ENCODE measurements at places on chromosomes 16 and 17.

- no peak for DNase-seq
Measured at GRCh38 chr17:55582897-55583296, 71.6 kb upstream of the SMIM36 start.

DNA sequence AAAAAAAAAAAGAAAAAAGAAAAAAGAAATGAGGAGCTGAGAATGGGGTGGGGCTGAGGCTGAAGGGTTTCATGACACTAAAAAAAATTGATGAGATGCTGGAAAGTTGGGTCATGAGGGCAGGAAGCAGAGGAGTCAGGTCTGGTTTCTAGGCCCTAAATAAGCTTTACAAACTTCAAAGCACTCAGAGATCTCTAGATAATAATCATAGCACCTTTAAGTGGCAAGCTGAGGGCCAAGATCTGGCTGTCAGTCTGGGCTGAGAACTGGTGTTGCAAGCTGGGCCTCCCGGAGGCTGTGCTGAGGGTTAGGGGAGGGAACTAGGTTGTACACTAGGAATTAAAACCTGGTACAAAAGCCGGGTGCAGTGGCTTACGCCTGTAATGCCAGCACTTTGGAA lies 6.4 kb downstream of the ZNF764 start:
- DNase-seq, result no peak

DNA sequence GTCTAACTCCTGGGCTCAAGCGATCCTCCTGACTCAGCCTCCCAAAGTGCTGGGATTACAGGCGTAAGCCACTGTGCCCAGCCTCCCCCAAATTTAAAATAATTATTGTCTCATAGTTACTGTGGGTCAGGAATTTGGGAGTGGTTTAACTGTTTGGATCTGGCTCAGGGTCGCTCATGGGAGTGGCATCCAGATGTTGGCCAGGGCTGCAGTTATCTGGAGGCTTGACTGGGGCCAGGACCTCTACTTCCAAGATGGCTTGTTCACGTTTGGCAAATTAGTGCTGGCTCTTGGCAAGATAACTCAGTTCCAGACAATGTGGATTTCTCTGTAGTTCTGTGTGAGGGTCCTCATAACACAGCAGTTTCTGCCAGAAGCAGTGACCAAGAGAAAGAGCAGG lies 8.0 kb downstream of the TEN1 start:
- DNase-seq, result no peak

DNA sequence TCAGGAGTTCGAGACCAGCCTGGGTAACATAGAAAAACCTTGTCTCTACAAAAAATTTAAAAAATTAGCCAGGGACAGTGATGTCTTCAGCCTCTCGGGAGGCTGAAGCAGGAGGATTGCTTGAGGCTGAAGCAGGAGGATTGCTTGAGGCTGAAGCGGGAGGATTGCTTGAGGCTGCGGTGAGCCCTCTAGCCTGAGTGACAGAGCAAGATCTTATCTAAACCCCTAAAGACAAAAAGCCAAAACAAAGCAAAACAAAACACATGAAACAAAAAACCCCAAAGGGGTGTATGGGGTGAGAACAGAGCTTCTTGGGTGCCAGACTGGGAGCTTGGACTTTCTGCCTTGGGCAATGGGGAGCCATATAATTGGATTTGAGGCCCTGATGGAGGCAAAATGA lies 2.6 kb downstream of the SPNS3 start:
- DNase-seq, result no peak

DNA sequence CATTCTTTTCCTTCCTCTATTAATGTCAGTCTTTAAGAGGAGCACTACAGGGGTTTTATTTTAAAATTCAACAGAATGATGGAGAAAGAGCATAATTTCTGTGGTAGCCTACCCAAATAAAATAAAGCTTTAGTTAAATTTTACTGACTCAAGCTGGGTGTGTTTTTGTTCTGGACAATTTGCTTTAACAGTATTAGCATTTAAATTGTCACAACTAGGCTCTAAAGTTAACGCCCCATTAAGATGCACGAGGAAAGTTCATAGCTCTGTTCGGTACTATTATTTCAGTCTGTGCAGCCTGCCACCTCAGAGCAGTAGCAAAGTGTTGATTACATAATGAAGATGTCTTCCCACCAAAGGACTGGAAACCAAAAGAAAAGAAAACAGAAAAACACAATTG lies 52.0 kb downstream of the CDK12 start:
- no peak for DNase-seq

DNA sequence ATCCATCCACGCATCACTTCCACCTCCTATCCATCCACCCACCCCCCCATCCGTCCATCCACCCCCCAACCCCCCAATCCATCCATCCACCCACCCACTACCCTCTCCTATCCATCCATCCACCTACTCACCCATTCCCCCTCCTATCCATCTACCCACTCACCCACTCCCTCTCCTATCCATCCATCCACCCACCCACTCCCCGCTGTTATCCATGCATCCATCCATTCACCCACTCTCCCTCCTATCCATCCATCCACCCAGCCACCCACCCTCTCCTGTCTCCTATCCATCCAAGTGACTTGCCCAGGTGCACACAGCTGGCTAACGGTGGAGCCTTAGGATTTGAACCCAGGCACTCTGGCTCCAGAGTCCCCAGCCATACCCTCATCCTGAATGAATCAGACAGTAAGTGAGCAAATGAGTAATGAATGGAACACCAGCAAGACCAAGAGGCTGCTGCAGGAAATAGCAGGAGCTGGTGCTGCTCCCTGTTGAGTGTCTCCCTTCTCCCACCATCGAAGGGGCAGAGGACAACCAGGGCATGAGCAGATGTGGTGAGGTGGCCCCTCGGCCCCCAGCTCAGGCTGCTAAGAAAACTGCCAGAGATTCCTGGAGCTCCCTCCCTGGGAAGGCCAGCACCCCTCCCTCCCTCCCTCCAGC lies 62.5 kb downstream of the LITAF start:
- no peak for DNase-seq

DNA sequence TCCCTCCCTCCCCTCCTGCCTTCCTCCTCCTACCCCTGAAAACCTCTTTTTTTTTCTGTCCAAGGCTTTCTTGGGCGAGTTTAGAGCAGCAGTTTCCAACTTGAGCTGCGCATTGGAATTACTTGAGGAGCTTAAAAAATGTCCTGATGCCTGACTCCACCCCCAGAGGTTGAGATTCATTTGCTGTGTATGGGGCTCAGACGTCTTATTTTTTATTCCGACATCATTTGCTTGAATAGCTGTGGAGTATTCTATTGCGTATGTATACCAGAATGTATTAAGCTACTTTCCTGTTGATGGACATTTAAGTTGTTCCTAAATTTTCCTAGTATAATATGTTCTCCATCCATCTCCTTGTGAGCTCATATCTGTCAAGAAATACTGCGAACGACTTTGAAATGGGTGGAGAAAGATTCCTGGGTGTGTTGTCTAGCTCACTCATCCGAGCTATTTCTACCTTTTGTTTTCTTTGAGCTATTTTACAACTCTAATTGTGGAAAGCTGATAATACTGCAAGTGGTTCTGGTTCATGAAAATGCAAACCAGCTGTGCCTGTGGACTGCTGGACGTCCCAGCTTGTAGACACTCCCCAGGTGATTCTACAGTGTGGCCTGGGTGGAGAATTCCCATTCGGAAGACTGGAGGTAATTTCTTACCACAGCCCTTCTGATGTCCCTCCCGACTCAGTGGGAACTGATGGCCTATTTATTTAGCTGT lies 40.5 kb downstream of the CMIP start:
- DNase-seq, result no peak

GRCh38 chr16:47731252-47731651 lies 270.1 kb downstream of the PHKB start:
- no peak for DNase-seq

DNA sequence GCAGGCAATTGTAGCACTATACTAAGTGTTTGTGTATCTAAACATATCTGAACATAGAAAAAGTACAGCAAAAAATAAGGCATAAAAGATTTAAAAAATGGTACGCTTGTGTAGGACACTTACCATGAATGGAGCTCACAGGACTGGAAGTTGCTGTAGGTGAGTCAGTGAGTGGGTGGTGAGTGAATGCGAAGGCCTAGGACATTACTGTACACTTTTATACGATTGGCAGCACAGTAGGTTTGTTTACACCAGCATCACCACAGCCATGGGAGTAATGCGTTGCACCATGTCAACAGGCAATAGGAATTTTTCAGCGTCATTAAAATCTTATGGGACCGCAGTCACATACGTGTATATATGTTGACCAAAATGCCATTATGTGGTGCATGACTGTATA lies 45.6 kb downstream of the DNAH9 start:
- DNase-seq, result no peak

DNA sequence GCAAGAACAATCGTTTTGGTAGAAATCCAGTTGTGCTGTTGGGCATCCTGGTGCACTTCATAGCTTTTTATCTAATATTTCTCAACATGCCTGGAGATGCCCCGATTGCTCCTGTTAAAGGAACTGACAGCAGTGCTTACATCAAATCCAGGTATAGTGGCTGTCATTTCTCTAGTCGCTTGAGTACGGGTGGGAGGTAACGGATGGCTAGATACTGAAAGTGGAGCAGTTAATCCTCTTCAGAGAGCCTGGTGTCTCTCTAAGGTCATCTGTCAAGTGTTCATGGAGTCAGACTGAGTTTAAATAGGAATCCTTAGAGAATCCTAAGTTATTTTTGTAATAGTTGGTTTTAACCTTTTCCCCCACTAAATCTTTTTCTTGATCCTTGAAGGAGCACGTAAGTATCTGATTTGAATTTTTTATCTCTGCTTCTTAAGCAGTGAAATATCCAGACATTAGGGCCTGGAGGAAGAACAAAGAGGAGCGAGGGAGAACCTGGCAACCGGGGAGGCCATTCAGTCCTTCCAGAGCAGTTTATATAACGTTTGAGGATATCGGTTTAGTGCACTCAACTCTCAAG lies 37.2 kb downstream of the MFSD11 start:
- DNase-seq, result no peak

DNA sequence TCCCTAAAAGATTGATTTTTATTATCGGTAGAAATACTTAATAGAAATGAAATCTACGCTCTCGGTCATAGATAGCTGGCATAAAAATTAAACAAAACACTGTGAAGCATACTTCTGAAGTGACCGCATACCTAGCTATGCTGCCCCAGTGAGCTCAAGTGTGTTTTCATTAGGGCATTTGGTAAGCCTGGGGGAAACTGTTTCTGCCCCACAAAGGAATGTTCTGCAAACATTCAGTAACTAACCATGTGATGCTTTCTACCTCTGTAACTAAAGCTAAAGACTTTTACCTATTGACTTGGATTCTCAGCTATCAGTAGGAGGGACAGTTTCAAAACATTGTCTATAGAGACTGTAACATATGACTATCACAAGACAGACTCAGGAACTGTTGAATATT lies 93.5 kb upstream of the HSBP1 start:
- no peak for DNase-seq

GRCh38 chr17:1462164-1463112 lies 6.4 kb upstream of the CRK start:
- DNase-seq, result no peak

DNA sequence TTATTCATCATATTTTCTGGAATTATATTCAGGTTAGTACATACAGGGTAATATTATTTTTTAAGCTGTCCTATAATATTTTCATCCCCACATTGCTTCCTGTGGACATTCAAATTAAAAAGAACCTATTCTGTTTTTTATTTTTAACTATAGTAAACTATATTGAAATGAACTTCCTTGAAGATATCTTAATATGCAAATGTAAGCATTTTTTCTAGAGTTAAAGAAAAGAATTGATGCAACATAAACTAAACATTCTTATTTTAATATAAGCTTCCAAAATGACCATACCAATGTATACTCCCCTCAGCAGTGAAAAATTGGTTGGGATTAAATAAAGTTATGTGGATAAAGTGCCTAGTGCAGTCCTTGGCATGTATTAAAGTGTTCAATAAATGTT lies 416.6 kb downstream of the KIF2B start:
- no peak for DNase-seq

DNA sequence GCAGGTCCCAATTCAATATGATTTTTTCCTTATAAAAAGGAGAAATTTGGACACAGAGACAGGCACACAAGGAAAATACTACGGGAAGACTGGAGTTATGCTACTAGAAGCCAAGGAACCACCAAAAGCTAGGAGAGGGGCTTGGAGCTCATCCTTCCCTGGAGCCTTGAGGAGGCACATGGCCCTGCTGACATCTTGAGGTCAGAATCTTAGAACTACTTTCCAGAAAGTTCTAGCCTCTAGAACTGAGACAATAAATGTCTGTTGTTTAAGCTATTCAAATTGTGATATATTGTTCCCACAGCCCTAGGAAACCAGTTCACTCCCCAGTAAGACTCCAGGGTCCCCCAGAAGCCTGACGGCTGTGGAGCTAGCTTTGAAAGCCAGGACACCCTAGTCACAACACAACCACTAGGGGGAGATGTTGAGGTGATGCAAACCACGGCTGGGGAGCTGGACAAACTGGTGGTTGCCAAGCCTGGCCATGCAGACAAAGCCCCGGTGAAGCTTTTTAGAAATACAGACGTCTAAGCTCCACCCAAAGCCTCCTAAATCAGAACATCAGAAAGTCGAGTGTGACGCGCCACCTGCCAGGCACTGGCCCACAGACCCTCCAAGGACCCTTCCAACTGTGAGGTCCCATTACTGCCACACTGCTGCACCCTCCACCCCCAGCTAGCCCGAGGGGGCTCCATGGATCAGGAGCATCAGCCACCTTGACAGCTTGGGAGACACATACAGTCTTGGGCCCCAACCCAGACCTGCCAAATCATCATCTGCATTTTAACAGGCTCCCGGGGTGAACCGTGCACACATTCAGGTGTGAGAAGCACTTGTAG lies 106.4 kb downstream of the SLC39A11 start:
- peak; percentile 12 for DNase-seq

- DNase-seq, result no peak
Measured at GRCh38 chr16:74817851-74818250, 43.2 kb upstream of the FA2H start.

GRCh38 chr17:9050801-9051401 lies 29.6 kb downstream of the NTN1 start:
- DNase-seq, result no peak

- no peak for DNase-seq
Measured at GRCh38 chr17:29573871-29574731, 5.6 kb downstream of the TP53I13 start.

All from stimulated activated CD8-positive, alpha-beta memory T cell treated with anti-CD3 and anti-CD28 coated beads, Interleukin-4, amount 100 ng/mL, for 4 hours (primary cell).